ENCODE measurements at places on chromosomes 2 and 18.
A peak's percentile ranks its signal among the peaks of the same experiment; 100 is the strongest.

DNA sequence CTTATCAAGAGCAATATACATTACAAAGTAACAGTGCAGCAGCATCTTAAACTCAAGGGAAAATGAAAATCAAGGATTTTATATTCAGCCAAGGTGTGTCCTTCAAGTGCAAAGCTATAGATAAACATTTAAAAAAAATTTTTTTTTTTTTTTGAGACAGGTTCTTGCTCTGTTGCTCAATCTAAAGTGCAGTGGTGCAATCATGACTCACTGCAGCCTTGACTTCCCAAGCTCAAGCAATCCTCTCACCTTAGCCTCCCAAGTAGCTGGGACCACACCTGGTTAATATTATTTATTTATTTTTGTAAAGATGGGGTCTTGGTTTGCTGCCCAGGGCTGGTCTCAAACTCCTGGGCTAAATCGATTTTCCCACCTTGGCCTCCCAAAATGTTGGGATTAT is 9.0 kb downstream of the CDKL4 start:
- no peak for DNase-seq

DNA sequence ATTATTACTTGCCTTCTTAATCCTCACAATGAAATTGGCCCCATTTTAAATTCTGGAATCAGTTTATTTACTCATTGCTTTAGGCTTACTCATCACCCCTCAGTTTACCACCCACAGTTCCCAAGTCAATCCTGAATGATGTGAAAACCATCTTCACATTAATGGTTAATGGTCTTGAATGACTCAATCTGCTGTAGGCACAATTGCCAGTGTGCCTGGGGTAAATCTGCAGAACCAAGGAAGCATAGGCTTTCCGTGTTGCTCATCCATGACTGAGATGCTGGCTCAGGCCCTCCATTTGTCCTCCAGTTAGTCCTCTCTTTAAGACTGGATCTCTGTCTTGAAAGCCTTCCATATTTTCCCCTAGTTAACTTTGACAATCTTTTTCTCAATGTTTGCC is 164.5 kb downstream of the PMAIP1 start:
- DNase-seq = no peak

GRCh38 chr18:28855524-28855923 is 678.6 kb upstream of the CDH2 start:
- DNase-seq = no peak

DNA sequence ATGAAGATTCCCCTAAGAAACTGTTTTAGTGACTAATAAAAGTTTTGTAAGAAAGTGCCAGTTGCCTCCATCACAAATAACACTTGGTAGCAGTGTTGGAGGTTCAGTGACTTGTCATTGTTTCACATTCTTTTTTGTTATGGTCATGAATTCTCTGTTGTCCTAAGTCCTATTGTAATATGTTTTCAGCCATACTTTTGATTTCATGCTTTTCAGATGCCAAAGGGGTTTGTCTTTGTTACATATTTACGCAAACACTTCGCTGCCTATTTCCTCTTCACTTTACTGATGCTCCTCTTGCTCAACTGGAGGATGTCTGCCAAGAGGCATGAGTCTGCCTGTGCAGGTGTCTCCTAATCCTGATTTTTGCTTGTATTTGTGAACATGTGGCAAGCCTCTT is 66.6 kb downstream of the PHLPP1 start:
- peak; percentile 58 for DNase-seq

GRCh38 chr18:79749251-79750191 is 48.2 kb upstream of the KCNG2 start:
- DNase-seq = peak; percentile 79

DNA sequence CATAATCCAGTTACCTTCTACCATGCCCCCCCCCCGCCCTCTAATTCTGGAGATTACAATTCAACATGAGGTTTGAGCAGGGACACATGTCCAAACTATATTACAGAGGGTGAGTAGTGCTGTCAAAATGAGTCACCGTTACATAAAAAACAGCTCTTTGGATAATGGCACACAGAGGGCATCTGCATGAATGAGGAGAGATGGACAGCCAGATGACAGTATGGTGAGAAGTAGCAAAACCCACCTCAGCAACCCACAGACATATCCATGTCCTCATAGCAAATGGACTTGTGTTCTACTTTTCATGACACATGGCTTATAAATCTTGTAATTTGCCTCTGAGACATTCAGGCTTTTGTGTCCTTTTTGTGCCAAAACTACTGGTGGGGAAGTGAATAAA is 132.0 kb downstream of the EML6 start:
- DNase-seq = no peak
